ENCODE measurements at places on chromosomes 4 and X.

- DNase-seq = no peak
Measured at GRCh38 chr4:140138428-140138827, 15.6 kb downstream of the MAML3 start.

DNA sequence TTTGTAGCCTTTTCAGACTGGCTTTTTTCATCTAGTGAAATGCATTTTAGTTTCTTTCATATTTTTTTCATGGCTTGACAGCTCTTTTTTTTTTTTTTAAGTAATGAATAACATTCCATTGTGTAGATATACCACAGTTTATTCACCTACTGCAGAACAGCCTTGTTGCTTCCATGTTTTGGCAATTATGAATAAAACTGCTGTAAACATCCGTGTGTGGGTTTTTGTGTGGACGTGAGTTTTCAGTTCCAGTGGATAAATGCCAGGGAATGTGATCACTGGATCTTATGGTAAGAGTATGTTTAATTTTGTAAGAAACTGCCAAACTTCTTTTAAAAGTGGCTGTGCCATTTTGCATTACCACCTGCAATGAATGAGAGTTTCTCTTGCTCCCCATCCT, 160.8 kb downstream of the SOWAHB start:
- DNase-seq = no peak

GRCh38 chr4:25881193-25881592, 18.4 kb upstream of the SEL1L3 start:
- no peak for DNase-seq

- DNase-seq = no peak
Measured at GRCh38 chr4:11719879-11720278, 291.2 kb upstream of the HS3ST1 start.

All from NCI-H2107 (cell line).